Spleen (tissue), 13 donors: ENCODE measurements at places on chromosomes 11 and 22. TPM values are rescaled to one million over a fixed set of nuclear protein-coding genes. Genes with fewer than 3 reads are reported as not detected.

DNA sequence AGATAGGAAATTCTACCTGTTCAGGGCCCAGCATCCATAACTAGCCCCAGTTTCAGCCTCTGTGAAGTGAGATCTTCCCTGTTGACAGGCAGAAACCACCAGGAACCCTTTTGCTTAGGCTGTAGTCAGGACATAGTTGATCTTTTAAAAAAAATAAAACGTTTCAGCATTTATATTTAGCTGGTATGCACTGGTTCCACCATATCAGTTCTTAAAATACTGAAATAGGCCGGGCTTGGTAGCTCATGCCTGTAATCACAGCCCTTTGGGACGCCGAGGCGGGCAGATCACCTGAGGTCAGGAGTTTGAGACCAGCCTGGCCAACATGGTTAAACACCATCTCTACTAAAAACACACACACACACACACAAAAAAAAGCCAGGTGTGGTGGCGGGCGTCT is 35.3 kb downstream of the GALNT18 start:
- DNase-seq: no peak

DNA sequence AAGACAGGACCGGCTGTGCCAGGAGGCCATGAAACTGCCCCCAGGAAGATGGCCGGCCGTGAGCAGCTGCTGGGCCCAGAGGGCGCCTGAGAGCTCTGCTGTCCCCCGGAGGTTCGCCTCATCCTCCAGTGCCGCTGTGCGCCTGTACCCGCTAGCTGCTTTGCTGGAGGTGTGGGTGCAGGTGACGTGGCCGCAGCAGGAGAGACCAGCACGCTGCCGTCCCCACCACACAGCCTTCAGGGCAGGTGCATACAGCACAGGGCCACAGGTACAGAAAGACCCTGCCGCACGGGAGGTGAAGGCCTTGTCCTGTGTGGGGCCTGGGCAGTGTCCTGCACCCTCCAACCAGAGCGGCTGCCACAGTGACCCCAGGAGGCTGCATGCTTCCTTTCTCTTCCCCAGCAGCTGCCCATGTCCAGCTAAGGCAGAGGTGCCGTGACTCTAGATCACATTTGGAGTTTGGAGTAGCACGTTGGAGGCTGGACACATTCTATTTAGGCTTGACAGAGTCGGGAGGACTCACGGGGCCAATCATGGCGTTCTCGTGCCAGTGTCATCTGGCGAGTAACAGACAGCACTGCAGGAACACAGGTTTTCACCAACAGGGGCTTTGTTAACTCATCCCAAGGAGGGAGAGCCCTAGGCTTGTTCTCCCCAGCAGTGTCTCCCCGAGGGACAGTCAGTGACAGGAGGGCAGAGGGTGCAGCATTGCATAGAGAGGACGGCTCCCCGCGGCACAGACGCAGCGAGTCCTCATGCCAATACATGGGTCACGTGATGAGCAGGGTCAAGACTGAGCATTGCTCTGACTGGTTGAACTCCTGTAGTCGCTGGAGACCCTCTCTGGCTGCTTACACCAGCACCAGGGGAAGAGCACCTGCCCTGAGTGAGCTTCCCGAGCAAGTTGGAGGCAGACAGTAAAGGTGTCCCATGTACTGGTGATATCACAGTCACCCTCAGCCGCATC is 18.7 kb upstream of the PANX2 start:
- DNase-seq: no peak

TMEM191B gene
- 1.5 TPM for total RNA-seq

CD248 gene
- total RNA-seq: 15.7 TPM

NUP160 gene
- 46.9 TPM for total RNA-seq

- DNase-seq: no peak
Measured at GRCh38 chr11:93579187-93579751, 36.1 kb upstream of the SMCO4 start.

- DNase-seq: no peak
Measured at GRCh38 chr11:106017093-106017492, 4.9 kb downstream of the MSANTD4 start.

SYT12 gene
- total RNA-seq: not detected
